ENCODE measurements at places on chromosomes 5 and 9.

GRCh38 chr5:66551945-66552344, 44.2 kb upstream of the MAST4 start:
- DNase-seq: no peak

GRCh38 chr5:160918386-160918785, 66.4 kb upstream of the ATP10B start:
- no peak for DNase-seq

GRCh38 chr9:93190133-93190525, 6.2 kb downstream of the WNK2 start:
- DNase-seq: no peak

DNA sequence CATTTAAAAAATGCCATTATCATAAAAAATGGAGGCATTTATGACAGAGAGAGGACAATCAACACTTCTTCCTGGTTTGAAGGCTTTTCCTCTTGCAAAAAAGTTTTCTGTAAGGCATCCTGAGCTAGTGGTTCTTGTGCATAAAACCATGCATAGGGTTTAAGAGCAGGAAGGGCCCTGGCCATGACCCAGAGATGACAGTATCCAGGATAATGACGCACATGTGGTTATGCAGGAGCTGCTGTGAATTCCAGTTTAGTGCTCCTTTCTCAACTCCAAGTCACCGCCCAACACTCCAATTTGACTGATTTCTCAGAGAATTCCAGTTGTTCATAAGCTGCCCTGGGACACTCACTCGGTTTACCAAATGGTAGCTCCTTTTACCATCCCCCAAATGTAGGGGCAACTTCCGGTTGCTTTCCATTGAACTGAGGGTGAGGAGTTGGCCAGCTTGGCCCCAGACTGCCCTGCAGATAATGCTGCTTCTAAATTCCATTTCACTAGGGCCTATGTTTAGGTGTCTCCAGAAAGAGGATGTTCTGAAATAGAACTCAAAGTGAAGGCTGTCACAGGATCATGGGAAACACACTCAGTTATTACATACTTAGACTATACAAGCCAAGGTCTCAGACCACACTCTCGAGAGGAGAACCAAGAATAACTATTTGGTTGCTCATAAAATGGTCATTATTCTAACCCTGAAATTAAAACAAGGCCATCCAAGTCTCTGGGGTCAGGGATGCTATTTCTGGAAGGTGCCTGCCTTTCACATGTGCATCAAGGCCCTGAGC, 179.1 kb downstream of the SLIT3 start:
- no peak for DNase-seq

DNA sequence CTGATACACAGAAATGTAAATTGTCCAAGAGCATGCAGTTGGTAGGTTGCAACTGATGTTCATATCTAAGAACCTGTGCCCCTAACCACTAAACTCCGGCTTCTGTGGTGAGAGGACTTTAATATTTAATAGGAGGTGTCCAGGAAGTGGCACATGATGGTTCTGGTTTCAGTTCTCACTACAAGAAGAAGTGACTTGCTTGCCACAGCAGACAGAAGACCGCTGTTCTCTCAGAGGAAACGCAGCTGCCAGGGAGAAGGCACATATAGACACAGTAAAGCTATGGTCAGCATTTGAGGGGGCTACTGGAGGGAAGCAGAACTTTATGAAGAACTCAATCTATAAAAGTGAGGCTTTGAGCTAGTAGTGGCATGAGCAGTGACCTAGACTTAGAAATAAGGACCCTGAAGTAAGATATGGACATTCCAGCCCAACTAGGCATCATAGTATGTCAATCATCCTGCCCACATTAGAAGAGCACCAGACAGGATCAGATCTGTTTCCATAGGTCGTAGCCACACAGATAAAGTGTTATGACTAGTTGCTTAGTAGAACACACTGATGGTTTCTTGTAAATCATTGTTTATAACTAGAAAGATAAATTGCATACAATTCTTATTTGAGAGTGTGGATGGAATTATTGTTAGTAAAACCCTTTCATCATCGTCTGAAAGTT, 36.4 kb upstream of the DAB2 start:
- DNase-seq: no peak

DNA sequence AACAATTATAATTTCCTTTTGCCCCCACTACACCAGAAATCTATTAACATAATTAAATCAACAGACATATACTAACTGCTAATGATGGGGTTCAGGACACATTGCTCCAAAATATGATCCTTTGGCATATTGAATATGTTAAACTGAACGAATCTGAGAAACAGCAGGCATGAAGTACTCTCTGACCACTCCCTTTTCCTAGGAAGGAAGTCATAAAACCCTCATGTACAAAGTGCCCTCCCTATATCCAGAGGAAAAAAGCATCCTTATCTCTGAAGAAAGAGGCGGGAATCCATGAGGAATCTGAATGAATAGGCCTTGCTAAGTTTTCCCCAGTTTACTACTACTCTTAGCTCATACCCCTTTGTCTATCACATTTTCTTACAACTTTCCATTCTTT, 67.9 kb downstream of the ADAMTS6 start:
- DNase-seq: no peak

- no peak for DNase-seq
These were observed 8.4 kb upstream of the FSD1L start for GRCh38 chr9:105439428-105439827.

- DNase-seq: no peak
These were observed 46.0 kb downstream of the NDST1 start for GRCh38 chr5:150553911-150554310.

GRCh38 chr5:62577488-62577887, 1.1 kb upstream of the LRRC70 start:
- DNase-seq: no peak

DNA sequence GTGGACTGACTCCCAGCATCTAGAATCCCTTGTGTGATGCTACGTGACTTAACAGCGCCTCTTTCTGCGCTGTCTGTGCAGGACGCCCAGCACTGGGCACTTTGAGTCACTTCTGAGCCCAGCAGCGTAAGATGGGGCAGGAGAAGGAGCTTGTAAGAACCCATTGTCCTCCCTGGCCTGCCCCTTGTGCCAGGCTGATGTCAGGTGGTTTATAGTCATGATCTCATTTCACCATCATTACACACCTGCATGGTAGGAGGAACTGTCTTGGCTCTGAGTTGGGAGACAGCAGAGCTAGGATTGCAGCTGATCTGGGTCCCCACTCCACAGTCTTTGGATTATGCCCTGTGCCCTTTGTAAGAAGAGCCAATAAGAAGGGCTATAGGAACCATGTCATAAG, 12.2 kb downstream of the ERGIC1 start:
- no peak for DNase-seq

GRCh38 chr5:6548756-6549285, 84.0 kb downstream of the NSUN2 start:
- DNase-seq: no peak

GRCh38 chr5:68216245-68217046, 890 bp downstream of the PIK3R1 start:
- peak; percentile 68 for DNase-seq

- DNase-seq: no peak
These were observed 74.0 kb upstream of the PRLR start for GRCh38 chr5:35304291-35304690.

DNA sequence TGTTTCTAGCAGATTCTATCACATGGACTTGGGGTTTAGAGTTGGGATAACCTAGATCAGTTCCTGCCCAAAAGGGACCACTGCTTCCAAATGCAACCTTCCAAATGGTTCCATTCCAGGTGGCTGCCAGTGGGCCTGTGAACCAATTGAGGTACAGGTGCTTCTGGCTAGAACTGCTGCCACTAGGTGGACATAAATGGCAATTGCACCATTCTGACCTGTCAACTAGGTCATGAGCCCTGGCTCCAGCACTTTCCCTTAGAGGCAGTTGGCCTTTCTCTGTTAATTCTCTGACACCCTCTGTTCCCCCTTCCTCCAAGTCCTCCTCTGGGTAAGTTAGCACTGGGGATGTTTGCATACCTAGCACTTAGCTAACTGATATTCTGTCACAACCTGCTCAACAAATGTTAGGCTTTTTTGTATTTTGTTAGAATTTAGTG, 16.6 kb upstream of the HEMGN start:
- DNase-seq: no peak

GRCh38 chr5:181212080-181212479, 7.1 kb upstream of the TRIM7 start:
- DNase-seq: no peak

GRCh38 chr5:10702040-10702629, 58.9 kb downstream of the DAP start:
- no peak for DNase-seq

GRCh38 chr5:149040421-149040820, 22.4 kb downstream of the SH3TC2 start:
- no peak for DNase-seq

DNA sequence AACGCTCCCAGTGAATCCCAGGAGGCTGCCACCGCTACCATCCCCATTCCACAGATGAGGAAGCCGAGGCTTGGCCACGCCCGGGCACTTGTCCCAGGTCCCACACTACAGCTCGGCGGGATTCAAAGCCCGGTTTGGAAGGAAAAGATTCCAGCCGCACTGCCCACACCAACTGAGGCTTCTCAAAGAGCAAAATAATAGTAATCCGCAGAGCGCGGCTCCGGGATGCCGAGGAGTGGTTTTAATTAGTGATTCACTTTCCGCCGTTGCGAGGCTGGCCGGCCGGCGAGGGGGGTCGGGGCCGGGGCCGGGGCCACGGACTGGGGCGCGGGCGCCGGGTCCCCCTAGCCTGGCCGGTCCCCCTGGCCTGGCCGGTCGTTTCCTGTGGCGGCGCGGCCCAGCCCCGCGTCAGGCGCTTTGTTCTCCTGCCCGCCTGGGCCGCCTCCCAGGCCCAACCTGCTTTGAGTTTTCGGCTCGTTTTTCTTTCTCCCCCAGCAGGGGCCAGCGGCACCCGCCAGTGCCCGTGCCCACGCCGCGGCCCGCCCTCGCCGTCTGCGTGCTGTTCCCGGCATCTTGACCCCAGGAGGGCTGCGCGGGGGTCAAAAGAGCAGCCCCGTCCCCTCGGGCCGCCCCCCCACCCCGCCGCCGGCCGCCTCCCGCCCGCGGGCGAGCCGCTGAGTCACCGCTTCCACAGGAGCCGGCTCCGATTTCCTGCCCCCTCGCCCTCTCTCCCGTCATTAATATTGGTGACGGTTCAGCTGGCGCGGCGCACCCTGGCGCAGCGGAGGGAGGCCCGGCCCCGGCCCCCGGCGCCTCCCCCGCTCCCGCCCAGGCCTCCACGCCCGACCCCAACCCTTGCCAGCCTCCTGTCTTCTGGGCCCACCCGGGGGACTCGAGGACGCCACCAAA, 31.2 kb downstream of the FGF18 start:
- no peak for DNase-seq

- DNase-seq: no peak
These were observed 13.4 kb downstream of the MAN2A1 start for GRCh38 chr5:109703166-109703565.

DNA sequence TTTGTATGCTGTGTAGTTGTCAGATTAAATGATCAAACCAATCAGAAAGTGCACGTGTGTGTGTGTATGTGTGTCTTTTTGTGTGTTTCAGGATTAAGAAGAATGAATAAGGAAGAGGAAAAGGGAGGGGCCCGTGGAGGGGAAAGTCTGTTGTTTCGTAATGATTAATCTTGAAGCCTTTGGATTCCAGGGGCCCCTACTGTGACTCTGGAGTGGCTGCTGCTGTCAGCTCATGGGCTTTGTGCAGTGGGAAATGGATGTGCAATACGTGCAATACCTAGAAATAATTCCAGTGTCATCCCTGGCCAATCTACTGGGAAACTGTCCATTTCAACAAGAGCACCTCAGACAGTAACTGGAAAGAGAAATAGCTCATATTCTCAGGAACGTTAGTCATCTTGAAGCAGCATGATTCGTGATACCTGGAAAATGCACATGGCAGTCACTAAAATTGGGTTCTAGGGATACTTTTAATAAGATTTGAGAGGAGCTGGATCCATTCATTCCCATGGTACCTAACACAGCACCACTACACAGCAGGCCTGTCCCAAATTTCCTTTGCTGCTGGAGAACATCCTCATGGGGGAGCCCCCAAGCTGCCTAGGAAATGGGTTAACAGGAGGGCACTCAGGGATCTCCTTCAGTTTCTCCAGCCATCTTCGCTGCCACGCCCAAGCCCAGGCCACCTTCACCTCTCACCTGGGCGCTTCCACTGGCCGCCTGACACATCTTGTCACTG, 186.3 kb downstream of the NR3C1 start:
- DNase-seq: no peak

- peak; percentile 28 for DNase-seq
These were observed 66.3 kb upstream of the PAPPA start for GRCh38 chr9:116087246-116087645.

GRCh38 chr5:100757618-100758017, 145.5 kb downstream of the ST8SIA4 start:
- no peak for DNase-seq

DNA sequence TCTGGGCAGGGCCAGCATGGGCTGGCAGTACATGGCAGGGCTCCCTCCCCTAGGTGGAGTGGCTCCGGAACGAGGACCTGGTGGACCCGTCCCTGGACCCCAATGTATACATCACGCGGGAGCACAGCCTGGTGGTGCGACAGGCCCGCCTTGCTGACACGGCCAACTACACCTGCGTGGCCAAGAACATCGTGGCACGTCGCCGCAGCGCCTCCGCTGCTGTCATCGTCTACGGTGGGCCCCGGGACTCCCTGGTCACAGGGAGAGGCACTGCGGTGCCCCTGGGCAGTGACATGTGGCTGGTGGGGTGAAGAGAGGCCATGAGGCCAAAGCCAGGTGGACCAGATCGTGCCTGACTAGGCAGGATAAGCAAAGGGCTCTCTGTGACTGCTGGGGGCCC, 30.4 kb downstream of the HK3 start:
- DNase-seq: no peak

DNA sequence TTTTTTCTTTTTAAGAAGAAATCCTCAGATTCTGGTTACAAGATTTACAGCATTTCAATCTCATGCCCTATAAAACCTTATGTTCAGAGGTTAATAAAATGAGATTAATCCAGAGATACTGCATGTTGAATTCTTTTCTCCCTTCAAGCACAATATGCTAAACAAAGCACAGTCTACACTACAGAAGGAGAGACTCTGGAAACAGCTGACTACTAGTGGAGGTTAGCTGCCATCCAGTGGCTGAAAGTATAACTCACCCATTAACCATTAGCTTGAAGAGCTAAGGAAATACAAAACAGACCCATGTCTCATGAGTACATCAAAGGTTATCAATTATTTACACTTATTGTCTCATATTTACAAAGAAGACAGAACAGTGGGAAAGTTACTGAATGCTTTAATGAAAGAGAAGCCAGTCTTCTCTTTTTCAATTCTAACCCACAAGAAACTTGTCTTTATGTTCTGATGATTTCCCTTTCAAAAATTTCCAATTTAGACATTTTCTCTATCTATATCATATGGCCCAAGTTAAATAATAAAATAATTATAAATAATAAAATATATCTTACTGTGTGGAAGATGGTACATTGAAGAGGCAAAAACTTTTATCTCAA, 12.7 kb upstream of the DNAH5 start:
- DNase-seq: no peak
